ENCODE measurements at places on chromosomes 2 and 18. TPM values are rescaled to one million over a fixed set of nuclear protein-coding genes. Genes with fewer than 3 reads are reported as not detected.

GAREM1 gene
- 29.9 TPM for total RNA-seq

GALNT14 gene
- total RNA-seq = 1.2 TPM

GRCh38 chr2:62472312-62472711 lies 33.7 kb downstream of the TMEM17 start:
- DNase-seq = no peak

CHST10 gene
- total RNA-seq = 12.5 TPM

DNA sequence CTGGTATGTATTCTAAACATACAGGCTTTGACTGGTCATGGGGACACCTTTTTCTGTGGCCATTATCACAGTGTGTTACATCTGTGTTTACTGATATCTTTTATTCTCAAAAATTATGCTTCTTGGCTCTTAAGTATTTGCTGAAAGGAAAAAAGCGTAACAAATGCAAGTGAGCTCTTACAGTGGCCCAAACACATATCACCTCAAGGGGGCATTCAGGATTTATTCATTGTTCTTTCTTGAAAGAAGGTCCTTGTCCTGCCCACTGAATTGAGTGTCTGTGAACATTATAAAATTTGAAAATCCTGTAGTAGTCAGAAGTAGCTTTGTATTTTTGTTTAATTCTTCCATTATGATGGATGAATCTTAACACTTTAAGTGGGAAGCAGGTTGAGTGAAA lies 454.5 kb downstream of the XIRP2 start:
- DNase-seq = no peak

DNA sequence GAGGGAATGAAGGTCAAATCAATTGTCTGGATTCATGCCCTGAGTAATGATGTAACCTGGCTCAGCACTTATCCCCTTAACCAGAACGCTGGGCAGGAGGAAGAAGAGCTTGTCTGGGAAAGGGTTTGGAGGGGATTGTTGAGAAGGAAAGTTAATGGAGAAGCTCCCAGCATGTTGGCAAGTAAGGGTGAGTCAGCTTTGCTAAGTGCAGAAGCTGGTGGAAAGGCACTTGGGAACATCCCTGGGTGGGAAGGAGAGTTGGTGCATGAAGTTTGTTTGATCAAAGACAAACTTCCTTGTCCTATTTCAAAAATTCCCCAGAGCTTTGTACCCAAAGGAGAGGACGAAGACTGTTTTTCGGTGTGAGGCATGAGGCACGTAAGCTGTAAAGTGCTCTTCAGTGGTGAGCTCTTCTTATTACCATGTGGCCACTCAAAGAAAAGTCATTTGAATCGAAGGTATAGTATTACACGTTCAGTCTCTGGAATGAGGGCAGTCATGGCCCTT lies 17.6 kb upstream of the DAW1 start:
- DNase-seq = no peak

GRCh38 chr2:96329456-96329855 lies 4.3 kb downstream of the ITPRIPL1 start:
- no peak for DNase-seq

CYP26B1 gene
- total RNA-seq = 12.7 TPM

- no peak for DNase-seq
Measured at GRCh38 chr2:2117923-2118322, 213.2 kb downstream of the MYT1L start.

RPRM gene
- 0.22 TPM for total RNA-seq

HOXD12 gene
- total RNA-seq = not detected

DNA sequence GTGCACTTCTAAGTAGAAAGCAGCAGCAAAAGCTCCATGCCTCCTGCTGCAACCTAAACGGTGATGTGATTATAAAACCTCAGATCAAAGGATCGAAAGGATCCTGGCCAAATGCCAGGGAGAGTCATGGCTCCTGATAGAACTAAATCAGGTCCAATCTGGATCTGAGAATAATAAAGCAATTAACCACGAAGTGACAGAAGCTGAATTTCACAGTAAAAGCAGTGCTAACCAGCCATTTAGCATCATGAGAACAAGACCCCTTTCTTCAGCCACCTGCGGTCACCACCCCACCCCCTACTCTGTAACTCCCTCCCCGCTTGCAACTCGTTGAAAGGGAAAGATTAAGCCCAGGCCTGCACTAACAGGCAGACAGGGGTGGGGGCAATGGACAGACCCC lies 748.7 kb downstream of the BCL11A start:
- no peak for DNase-seq

- peak; percentile 82 for DNase-seq
Measured at GRCh38 chr2:172172513-172173173, 69.9 kb upstream of the DLX2 start.

DNA sequence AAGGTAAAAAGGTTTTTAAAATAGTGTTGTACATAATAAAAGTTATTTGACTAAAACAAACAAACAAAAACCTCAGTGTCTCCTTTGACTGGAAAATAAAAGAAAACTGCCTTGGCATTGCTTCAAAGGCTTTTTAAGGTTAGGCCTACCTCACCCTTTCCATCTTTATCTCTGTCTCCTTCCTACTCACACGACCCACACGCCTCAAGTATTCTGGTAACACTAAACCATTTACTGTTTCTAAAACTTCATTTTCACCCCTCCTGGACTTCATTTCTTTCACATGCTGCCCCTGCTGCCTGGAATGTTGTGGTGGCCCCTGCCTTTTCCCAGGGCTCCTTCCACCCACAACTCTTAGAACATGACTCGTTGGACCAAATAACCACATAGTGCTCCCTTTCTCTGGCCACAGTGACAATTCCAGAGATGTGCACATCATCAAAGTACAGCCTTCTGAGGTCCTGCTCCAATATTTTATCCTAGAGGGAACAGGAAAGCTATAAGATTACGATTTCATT lies 54.0 kb downstream of the ERBB4 start:
- no peak for DNase-seq

GAREM2 gene
- 6.8 TPM for total RNA-seq

PRKAG3 gene
- 0.49 TPM for total RNA-seq

DNA sequence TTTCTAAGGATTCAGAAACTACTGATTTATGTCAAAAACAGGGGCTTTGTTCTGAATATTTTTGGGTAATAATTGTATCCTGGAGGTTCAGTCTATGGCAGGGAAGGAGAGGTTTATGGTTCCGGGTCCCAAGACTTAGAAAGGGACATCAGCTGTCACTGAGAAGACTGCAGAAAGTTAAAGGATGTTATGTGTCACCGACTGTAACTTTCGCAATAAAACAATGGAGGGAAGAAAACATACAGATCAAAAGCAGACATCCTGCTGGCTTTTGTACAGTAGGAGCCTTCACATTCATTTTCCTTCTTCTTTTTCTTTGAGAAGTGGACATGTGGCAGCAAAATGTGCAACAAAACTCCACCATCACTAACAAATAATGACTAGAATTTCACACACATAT lies 900.7 kb upstream of the SOX11 start:
- no peak for DNase-seq

GRCh38 chr2:79393806-79394484 lies 118.9 kb upstream of the CTNNA2 start:
- no peak for DNase-seq

DNA sequence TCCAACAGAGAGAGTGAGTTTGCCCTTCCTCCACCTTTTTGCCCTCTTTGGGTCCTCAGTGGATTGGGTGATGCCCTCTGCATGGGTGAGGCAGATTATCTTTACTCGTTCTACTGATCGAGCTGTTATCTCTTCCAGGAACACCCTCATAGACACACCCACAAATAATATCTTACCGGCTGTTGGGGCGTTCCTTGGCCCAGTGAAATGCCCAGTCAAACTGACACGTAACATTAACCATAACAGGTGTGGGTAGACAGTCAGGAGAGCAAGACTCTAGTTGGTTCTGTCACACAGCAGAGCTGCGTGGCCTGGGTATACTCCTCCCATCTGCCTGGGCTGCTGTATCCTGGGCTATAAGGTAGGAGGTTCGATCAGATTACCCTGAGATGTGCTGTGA lies 144.1 kb downstream of the AGAP1 start:
- DNase-seq = no peak
